Central memory CD8-positive, alpha-beta T cell (primary cell): ENCODE measurements at places on chromosomes 7 and 10.

- no peak overlapping the region for H3K27ac ChIP-seq
- H3K4me3 ChIP-seq: no peak overlapping the region
- peaks cover 45% of the 10 kb centered on the region for H3K27me3 ChIP-seq
- DNase-seq: no peak
- H3K4me1 ChIP-seq: no peaks in the 10 kb centered on the region
Observed at GRCh38 chr7:98594348-98594747, 22.7 kb upstream of the NPTX2 start.

DNA sequence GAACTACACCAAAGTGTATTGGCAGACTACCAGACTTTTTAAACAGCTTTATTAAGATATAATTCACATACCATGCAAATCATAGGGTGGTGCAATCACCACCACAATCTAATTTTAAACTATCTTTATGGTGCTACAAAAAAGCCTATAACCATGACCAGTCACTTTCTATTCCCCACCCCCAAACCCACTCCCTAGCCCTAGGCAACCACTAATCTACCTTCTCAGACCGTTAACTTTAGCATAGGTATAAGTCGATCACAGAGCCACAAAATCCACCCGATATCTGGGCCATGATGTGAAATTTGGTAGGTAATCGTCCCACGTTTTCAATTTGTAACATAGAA, 536 bp upstream of the POM121 start:
- peak overlapping the region; percentile 90 for H3K4me3 ChIP-seq
- no peaks in the 10 kb centered on the region for H3K27me3 ChIP-seq
- peaks cover 36% of the 10 kb centered on the region for H3K36me3 ChIP-seq
- no peak for DNase-seq
- peaks cover 35% of the 10 kb centered on the region for H3K4me1 ChIP-seq

GRCh38 chr7:33789871-33790630, 115.3 kb upstream of the BMPER start:
- no peaks in the 10 kb centered on the region for H3K4me1 ChIP-seq
- no peak overlapping the region for H3K27ac ChIP-seq
- no peaks in the 10 kb centered on the region for H3K27me3 ChIP-seq
- no peak overlapping the region for H3K4me3 ChIP-seq
- H3K36me3 ChIP-seq: no peaks in the 10 kb centered on the region

DNA sequence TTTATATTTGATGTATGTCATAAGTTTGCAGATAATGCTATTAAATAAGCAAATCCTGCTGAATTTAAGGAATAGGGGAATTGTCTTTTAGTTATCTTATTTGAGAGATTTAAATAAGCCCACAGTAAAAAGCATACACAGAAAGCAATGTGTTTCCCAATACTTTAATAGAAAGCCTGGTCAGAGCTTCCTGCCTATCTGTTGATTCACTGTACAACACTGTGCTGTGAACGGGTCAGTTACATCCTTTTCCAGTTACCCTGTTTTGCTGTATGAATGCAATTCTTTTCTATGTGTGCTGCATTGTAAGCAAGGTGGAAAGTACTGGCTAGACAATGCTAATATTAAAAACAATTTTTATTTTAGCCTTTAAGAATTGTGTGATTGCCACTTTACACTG, 81.2 kb downstream of the ANKRD7 start:
- H3K27ac ChIP-seq: no peak overlapping the region
- H3K36me3 ChIP-seq: peaks cover 2% of the 10 kb centered on the region
- peaks cover 26% of the 10 kb centered on the region for H3K27me3 ChIP-seq
- no peak overlapping the region for H3K4me3 ChIP-seq
- no peak for DNase-seq

- no peaks in the 10 kb centered on the region for H3K4me1 ChIP-seq
- peaks cover 7% of the 10 kb centered on the region for H3K27me3 ChIP-seq
- no peak overlapping the region for H3K27ac ChIP-seq
- H3K36me3 ChIP-seq: peaks cover 8% of the 10 kb centered on the region
- no peak for DNase-seq
- H3K4me3 ChIP-seq: no peak overlapping the region
Observed at GRCh38 chr7:23205909-23206767, 24.3 kb downstream of the NUP42 start.

DNA sequence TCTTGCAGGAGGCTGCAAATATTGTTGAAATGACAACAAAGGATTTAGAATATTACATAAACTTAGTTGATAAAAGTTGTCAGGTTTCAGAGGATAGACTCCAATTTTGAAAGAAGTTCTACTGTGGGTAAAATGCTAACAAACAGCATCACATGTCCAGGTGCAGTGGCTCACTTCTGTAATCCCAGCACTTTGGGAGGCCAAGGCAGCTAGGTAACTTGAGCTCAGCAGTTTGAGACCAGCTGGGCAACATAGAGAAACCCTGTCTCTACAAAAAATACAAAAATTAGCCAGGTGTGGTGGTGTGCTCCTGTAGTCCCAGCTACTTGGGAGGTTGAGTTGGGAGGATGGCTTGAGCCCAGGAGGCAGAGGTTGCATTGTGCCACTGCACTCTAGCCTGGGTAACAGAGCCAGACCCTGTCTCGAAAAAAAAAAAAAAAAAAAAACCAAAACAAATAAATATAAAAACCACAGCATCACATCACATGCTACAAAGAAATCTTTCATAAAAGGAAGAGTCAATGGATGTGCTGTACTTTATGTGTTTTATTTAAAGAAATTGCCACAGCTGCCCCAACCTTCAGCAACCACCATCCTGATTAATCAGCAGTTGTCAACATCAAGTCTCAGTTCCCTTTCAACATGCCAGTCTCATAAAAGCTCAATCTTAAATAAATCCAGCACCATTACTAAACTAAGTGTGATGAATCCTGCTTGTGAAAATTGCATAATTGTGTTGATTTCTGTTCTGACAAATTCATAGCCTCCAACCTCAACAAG, 83.2 kb upstream of the MBL2 start:
- no peak overlapping the region for H3K27ac ChIP-seq
- no peaks in the 10 kb centered on the region for H3K36me3 ChIP-seq
- H3K27me3 ChIP-seq: no peaks in the 10 kb centered on the region
- no peaks in the 10 kb centered on the region for H3K4me1 ChIP-seq
